ENCODE measurements at places on chromosomes 1 and 21. TPM values are rescaled to one million over a fixed set of nuclear protein-coding genes. Genes with fewer than 3 reads are reported as not detected.

LYPD8 gene
- not detected for polyA plus RNA-seq

GSTM3 gene
- polyA plus RNA-seq = 159 TPM

C1QC gene
- 8.8 TPM for polyA plus RNA-seq

CFHR2 gene
- polyA plus RNA-seq = not detected

CD34 gene
- 89.7 TPM for polyA plus RNA-seq

Data from left kidney (tissue), 8 donors.